Activated T-helper 1 cell treated with anti-CD3 and anti-CD28 coated beads, Interleukin-12 subunit alpha, Interleukin-12 subunit beta, Interleukin-2, Interleukin-4 antibody, amounts not matched to agents 30 ng/mL and 10 ng/mL and 1 ng/mL, durations not matched to agents 14 hours and 24 hours and 36 hours (primary cell): ENCODE measurements at places on chromosomes 6 and 20. TPM values are rescaled to one million over a fixed set of nuclear protein-coding genes. Genes with fewer than 3 reads are reported as not detected.

ECT2L gene
- not detected in 2 replicates for total RNA-seq

- no peaks in the 10 kb centered on the region for H3K4me1 ChIP-seq
- no peak overlapping the region for H3K27ac ChIP-seq
Measured at GRCh38 chr6:52115145-52115741, 27.8 kb upstream of the PKHD1 start.

DNA sequence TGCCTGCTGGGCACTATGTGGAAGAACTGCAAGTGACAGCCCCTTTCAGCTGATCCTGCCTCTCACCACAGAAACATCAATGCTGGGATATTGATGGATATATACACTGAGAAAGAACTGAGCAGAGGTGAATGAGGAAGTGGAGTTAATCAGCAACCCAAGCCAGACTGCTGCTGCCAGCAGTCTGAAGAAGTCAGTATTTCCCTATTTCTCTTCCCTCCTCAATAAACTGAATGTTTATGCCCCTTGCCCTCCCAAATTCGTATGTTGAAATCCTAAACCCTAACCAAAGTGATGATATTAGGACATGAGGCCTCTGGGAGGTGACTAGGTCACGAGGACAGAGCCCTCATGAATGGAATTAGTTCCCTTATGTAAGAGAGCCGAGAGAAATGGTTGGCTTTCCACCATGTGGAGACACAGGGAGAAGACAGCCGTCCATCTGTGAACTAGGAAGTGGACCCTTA is 76.3 kb downstream of the CDK19 start:
- no peaks in the 10 kb centered on the region for H3K27me3 ChIP-seq
- H3K27ac ChIP-seq, result no peak overlapping the region
- H3K4me3 ChIP-seq, result no peak overlapping the region

DNA sequence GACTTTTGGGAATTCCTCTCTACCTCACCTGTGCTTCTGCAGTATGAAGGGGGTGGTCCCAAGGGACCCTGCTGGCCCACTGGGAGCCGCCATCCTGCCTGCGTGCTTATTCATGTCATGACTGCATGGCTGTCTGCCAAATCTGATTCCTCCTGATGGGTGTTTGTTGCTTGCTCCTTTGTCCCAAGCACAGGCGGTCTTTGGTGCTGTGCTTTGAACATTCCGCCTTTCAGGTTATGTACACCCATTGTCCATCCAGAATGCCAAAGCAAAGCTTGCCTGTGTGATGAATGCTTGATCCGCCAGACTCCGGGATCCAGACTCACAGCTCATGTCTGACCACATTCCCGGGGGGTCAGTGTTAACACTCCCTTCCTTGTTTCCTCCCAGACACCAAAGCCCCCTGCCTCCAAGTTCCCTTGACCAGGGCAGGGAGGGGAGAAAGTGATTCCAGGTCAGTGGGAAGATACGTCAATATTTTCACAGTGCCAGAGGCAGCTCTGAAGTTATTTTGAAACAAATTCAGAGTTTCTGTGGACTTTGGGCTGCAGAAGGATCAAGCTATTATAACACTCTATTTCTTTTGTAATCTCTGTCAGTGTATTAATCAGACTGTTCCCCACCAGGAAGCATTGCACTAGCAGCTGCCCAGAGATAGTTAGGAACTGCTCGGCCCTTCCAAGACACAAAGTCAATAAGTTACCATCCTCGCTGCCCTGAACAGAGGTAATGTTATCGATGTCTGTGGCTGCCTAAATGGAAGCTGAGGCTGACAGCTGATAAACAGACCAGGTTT is 9.5 kb downstream of the DAAM2 start:
- H3K27ac ChIP-seq, result no peak overlapping the region
- no peaks in the 10 kb centered on the region for H3K4me1 ChIP-seq
- H3K36me3 ChIP-seq, result no peaks in the 10 kb centered on the region
- peaks cover 6% of the 10 kb centered on the region for H3K27me3 ChIP-seq
- H3K4me3 ChIP-seq, result no peak overlapping the region
- DNase-seq, result no peak

- H3K27ac ChIP-seq, result no peak overlapping the region
- no peaks in the 10 kb centered on the region for H3K36me3 ChIP-seq
- H3K4me1 ChIP-seq, result no peaks in the 10 kb centered on the region
- no peaks in the 10 kb centered on the region for H3K27me3 ChIP-seq
- H3K4me3 ChIP-seq, result no peak overlapping the region
Measured at GRCh38 chr6:50289366-50289765, 239.6 kb upstream of the DEFB112 start.

TENT5A gene
- total RNA-seq, result 0.34 and 0.47 TPM in 2 replicates

- H3K27me3 ChIP-seq, result peaks cover 4% of the 10 kb centered on the region
Measured at GRCh38 chr6:127069659-127070279, 48.7 kb upstream of the RSPO3 start.

DNA sequence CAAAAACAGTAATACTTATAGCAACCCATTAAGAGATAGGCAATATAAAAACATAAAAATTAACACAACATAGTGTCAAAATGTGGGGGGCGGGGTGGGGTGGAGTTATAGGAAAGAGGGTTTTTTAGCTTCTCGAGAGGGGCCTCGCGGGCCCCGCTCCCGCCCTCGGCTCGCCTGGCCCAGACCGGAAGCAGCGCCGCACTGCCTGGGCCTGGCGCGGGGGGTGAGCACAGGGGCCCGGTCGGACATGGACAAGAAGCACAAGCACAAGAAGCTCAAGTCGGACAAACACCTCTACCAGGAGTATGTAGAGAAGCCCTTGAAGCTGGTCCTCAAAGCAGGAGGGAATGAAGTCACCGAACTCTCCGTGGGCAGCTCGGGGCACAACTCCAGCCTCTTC is 53.4 kb downstream of the REV3L start:
- H3K36me3 ChIP-seq, result peaks cover 28% of the 10 kb centered on the region
- H3K4me3 ChIP-seq, result no peak overlapping the region
- peaks cover 33% of the 10 kb centered on the region for H3K4me1 ChIP-seq
- DNase-seq, result no peak
- no peaks in the 10 kb centered on the region for H3K27me3 ChIP-seq

VSX1 gene
- total RNA-seq, result not detected in 2 replicates

DNA sequence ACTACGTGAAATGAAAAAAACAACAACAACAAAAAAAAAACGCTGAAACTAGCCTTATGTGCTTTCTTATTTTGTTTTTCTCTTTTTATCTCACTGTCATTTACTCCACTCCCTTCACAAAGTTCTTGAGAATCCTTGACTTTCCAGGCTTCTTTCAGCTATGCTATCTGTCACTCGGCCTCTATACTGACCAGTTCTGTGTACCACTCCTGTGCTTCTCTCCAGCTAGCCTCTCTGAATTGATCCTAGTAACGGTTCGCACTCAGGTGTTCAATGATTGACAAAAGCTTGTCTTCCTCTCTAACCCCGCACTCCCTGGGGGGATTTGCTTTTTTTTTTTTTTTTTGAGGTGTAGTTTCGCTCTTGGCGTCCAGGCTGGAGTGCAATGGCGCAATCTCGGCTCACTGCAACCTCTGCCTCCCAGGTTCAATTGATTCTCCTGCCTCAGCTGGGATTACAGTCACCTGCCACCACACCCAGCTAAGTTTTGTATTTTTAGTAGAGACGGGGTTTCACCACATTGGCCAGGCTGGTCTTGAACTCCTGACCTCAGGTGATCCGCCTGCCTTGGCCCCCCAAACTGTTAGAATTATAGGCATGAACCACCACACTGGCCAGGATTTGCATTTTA is 31.8 kb downstream of the MLIP start:
- no peak overlapping the region for H3K27ac ChIP-seq
- no peaks in the 10 kb centered on the region for H3K36me3 ChIP-seq
- H3K4me1 ChIP-seq, result no peaks in the 10 kb centered on the region
- no peak for DNase-seq
- no peak overlapping the region for H3K4me3 ChIP-seq

ISM1 gene
- total RNA-seq, result 2.0 and 2.4 TPM in 2 replicates

- peak overlapping the region; percentile 99 for H3K27ac ChIP-seq
- H3K4me3 ChIP-seq, result peak overlapping the region; percentile 99
- peaks cover 66% of the 10 kb centered on the region for H3K4me1 ChIP-seq
- H3K36me3 ChIP-seq, result peaks cover 10% of the 10 kb centered on the region
- no peaks in the 10 kb centered on the region for H3K27me3 ChIP-seq
Measured at GRCh38 chr6:31821301-31822035, 6.1 kb upstream of the HSPA1B start.

TBX18 gene
- total RNA-seq, result not detected in 2 replicates

GRCh38 chr6:7332090-7332745 is 19.2 kb upstream of the SSR1 start:
- DNase-seq, result no peak
- no peaks in the 10 kb centered on the region for H3K36me3 ChIP-seq
- no peaks in the 10 kb centered on the region for H3K4me1 ChIP-seq
- no peak overlapping the region for H3K27ac ChIP-seq
- H3K27me3 ChIP-seq, result peaks cover 22% of the 10 kb centered on the region

BCAS4 gene
- total RNA-seq, result 7.8 and 9.3 TPM in 2 replicates

- H3K4me1 ChIP-seq, result peaks cover 2% of the 10 kb centered on the region
- H3K36me3 ChIP-seq, result peaks cover 10% of the 10 kb centered on the region
- no peak overlapping the region for H3K27ac ChIP-seq
- no peak overlapping the region for H3K4me3 ChIP-seq
Measured at GRCh38 chr20:53238121-53238660, 266.0 kb downstream of the TSHZ2 start.

DNA sequence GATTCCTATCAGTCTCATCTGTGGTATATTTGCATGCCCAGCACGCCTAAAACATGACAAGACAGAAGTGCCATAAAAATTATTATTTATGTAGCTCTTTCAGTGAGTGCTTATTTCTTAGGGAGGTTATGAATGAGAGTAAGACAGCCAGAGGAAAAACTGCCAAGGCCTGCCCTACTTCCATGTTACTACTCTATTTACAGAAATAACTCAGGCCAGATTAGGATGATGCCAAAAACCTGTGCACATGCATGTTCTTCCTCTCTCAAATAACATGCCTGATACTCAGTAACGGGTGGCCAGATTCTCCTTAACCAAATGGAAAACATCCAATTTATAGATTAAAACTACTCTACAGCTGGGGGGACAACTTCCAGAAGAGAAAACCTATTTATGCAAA is 45.7 kb downstream of the ILRUN start:
- peaks cover 45% of the 10 kb centered on the region for H3K4me1 ChIP-seq
- H3K27me3 ChIP-seq, result no peaks in the 10 kb centered on the region
- H3K27ac ChIP-seq, result no peak overlapping the region
- no peak overlapping the region for H3K4me3 ChIP-seq
- H3K36me3 ChIP-seq, result peaks cover 28% of the 10 kb centered on the region
- no peak for DNase-seq

GRCh38 chr6:78909391-78909790 is 42.0 kb downstream of the IRAK1BP1 start:
- no peak for DNase-seq
- H3K4me3 ChIP-seq, result no peak overlapping the region
- peaks cover 17% of the 10 kb centered on the region for H3K4me1 ChIP-seq
- H3K36me3 ChIP-seq, result peaks cover 4% of the 10 kb centered on the region
- H3K27ac ChIP-seq, result no peak overlapping the region
- H3K27me3 ChIP-seq, result peaks cover 15% of the 10 kb centered on the region

DNA sequence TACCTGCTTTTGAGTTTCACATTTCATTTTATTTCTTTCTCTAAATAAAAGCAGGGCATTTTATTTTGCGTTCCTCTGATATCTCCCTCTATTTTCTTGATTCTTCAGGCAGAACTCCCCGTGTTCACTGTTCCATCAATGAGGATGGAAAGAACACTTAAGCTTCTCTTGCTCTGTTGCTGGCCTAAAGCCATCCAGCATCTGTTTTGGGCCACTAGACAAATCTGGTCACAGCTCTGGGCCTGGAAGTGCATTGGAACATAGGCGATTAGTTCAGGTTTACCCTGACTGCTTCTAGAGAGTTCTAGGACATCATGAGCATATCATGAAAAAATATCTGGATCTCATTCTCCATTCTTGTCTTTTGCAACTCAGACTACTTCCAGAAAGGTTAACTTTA is 611.2 kb downstream of the UTRN start:
- H3K4me3 ChIP-seq, result no peak overlapping the region
- DNase-seq, result no peak
- no peak overlapping the region for H3K27ac ChIP-seq
- no peaks in the 10 kb centered on the region for H3K4me1 ChIP-seq
- peaks cover 8% of the 10 kb centered on the region for H3K27me3 ChIP-seq

DNA sequence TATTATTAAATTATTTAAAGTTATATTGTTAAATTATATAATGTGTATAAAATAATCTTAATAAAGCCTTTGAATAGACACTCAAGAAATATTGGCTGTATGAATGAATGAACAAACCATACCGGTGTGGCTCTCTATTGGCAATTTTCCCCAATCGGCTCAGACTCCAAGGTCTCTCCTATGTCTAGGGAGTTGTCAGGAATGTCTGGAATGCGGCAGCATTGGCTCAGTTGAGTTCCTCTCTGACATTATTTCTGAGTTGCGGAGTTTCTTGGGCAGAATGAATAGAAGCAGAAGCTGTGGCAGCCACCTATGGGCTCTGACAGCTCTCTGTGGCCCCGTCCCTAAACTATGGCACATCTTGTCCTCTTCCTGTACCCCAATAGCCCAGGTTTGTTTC is 111.0 kb downstream of the SOBP start:
- peaks cover 10% of the 10 kb centered on the region for H3K27me3 ChIP-seq
- no peaks in the 10 kb centered on the region for H3K36me3 ChIP-seq
- DNase-seq, result no peak
- H3K4me1 ChIP-seq, result no peaks in the 10 kb centered on the region
- H3K27ac ChIP-seq, result no peak overlapping the region

TBP gene
- 27.8 and 29.6 TPM in 2 replicates for total RNA-seq

DNA sequence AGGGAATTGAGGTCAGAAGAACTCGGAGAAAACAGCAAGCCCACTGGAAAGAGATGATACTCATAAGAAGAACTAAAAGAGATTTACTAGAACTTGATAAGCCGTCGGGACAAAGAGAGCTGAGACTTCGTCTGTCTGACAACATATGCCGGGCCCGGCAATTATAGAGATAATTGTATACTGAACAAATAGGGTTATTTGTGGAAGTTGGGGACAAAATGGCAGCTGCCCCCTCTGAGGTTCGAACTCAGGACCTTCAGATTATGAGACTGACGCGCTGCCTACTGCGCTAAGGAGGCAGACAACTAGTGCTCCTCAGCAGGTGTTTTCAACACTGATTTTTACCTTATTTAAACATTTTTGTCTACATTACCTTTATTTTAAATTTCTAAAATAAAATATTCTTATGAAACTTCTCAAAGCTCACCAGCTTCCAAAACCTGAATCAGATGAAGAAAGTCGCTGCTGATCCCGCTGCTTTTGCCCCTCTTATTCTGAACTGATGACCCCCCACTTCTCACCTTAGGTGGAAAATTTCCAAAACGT is 29.3 kb upstream of the TRIM27 start:
- peaks cover 30% of the 10 kb centered on the region for H3K4me1 ChIP-seq
- H3K36me3 ChIP-seq, result no peaks in the 10 kb centered on the region
- H3K27me3 ChIP-seq, result peaks cover 14% of the 10 kb centered on the region
- peak overlapping the region; percentile 81 for H3K4me3 ChIP-seq
- H3K27ac ChIP-seq, result peak overlapping the region; percentile 74

GRCh38 chr6:167758309-167759023 is 68.2 kb upstream of the AFDN start:
- no peak overlapping the region for H3K4me3 ChIP-seq
- H3K4me1 ChIP-seq, result no peaks in the 10 kb centered on the region
- H3K27me3 ChIP-seq, result peaks cover 12% of the 10 kb centered on the region
- DNase-seq, result no peak
- H3K36me3 ChIP-seq, result no peaks in the 10 kb centered on the region

- peaks cover 45% of the 10 kb centered on the region for H3K27me3 ChIP-seq
- DNase-seq, result peak; percentile 11
- peaks cover 10% of the 10 kb centered on the region for H3K4me1 ChIP-seq
- no peak overlapping the region for H3K4me3 ChIP-seq
Measured at GRCh38 chr6:138115877-138116660, 8.8 kb upstream of the PERP start.

CDC25B gene
- 71.7 and 76.2 TPM in 2 replicates for total RNA-seq

GRCh38 chr6:152478377-152479010 is 158.7 kb downstream of the SYNE1 start:
- H3K4me3 ChIP-seq, result no peak overlapping the region
- DNase-seq, result no peak
- peaks cover 2% of the 10 kb centered on the region for H3K27me3 ChIP-seq
